ENCODE measurements at places on chromosomes 12 and 14.

- DNase-seq, result no peak
Measured at GRCh38 chr12:88314706-88315105, 172.6 kb downstream of the TMTC3 start.

DNA sequence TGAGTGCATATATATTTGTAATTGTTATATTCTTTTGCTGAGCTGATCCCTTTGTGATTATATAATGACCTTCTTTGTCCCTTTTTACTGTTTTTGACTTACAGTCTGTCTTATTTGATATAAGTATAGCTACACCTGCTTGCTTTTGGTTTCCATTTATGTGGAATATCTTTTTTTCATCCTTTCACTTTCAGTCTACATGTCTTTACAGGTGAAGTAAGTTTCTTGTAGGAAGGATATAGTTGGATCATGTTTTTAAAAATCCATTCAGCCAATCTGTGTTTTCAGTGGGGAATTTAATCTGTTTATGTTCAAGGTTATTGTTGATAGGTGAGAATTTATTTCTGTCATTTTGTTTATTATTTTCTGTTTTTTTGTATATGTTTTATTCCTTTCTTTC lies 12.1 kb downstream of the GZMH start:
- no peak for DNase-seq

GRCh38 chr12:79935624-79936345 lies 888 bp upstream of the PPP1R12A start:
- no peak for DNase-seq

DNA sequence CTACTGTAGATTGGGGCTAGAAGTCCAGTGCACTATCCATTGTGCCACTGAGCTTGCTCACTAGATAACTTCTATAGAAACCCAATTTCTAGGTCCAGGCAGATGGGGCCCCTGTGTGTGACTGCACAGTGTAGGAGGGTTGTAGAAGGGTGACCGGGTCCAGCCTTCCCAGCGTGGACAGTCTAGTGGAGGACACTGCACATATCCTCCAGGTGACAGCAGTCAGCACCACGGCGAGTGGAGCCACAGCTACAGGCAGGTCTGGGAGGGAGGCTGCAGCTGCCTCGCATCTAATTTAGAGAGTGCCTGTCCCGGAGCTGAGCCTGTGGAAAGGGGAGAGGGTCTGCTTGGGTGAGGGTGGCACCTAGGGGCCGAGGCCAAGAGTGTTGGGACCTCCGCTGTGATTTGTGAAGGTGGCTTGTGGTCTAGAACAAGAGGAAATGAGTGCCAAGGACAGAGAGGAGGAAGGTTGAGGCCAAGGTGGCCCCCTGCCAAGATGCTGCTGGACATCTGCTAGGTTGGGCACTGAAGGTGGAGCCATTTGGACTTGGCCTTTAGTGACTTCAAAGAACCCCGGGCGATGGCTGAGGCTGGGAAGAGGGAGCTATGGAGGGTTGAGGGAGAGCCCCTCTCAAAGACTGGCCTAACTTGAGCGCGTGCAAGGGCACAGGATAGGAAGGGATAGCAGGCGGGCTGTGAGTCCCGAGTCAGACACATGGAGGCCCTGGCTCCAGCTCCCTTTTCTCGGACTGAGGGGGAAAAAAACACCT lies 46.0 kb upstream of the TRAF3 start:
- no peak for DNase-seq

- no peak for DNase-seq
Measured at GRCh38 chr12:79275631-79276030, 411.1 kb downstream of the SYT1 start.
